ENCODE measurements at places on chromosomes 12 and 14.

GRCh38 chr14:68653804-68654203 is 139.1 kb downstream of the ZFP36L1 start:
- DNase-seq, result no peak

- no peak for DNase-seq
Measured at GRCh38 chr12:68207276-68207675, 18.3 kb downstream of the IL26 start.

- no peak for DNase-seq
Measured at GRCh38 chr14:83992857-83993256, 1537.1 kb upstream of the FLRT2 start.

- DNase-seq, result no peak
Measured at GRCh38 chr14:105140581-105140980, 28.0 kb downstream of the JAG2 start.

- no peak for DNase-seq
Measured at GRCh38 chr12:96864335-96864734, 42.7 kb upstream of the NEDD1 start.

DNA sequence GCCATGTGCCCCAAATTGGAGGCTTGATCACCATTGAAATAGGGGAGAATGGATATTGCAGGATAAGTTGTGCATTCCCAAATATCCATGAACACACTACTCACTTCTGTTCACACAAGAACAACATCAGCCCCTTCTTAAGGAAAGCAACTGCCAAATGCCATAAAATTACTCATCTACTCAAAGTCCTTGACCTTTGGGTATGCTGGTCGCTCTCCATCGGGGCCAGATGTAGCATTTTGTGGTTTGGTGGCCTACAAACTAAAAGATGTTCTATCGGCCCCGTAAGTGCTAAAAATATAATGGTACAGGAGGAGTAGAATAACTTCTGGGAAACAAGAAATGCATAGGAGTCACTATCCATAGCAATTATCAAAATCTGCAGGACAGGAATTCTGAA is 362.6 kb downstream of the AEBP2 start:
- DNase-seq, result no peak

GRCh38 chr14:22381408-22381760 is 207.6 kb downstream of the DAD1 start:
- no peak for DNase-seq

GRCh38 chr12:24991209-24992049 is 42.5 kb upstream of the BCAT1 start:
- peak; percentile 51 for DNase-seq
